ENCODE measurements at places on chromosomes 12 and 14.

GRCh38 chr14:31380106-31380505, 40.2 kb downstream of the HEATR5A start:
- DNase-seq, result no peak

DNA sequence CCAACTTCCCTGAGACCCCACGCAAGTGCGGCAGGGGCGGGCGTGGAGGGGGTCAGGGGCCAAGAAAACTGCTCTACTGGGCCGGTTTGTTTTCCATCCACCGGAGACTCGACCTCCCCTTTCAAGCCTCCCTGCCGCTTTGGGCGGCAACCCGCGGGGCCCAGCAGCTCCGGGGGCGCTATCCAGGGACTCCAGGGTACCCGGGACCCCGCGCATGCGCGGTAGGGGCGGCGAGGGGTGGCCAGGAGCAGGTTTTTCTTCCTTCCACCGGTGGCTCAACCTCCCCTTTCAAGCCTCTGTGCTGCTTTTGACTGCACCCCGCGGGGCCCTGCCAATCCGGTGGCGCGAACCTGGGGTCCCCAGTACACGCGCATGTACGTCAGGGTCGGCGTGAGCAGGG, 323.5 kb downstream of the ALG10 start:
- DNase-seq, result no peak

DNA sequence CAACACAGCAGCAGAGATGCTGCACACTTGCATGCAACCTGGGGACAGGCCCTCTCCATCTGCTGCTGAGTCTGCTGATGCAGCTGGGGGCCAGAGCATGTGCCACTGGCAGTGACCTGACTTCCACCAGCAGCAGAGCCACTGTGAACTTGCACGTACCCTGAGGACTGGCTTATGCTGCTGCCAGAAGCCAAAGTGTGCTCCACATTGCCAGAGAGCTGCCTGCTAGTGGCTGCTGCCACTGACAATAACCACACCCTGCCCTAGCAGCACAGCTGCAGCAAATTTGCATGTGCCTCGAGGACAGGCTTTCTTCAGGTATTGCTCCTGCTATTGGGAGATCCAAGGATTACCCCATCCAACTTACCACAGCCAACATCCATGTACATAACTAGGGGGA, 4.5 kb upstream of the PRR4 start:
- no peak for DNase-seq

- no peak for DNase-seq
Measured at GRCh38 chr12:110809149-110809548, 37.6 kb upstream of the CCDC63 start.

GRCh38 chr12:92987362-92987761, 58.3 kb upstream of the EEA1 start:
- DNase-seq, result peak; percentile 14

- DNase-seq, result no peak
Measured at GRCh38 chr12:2503036-2503435, 291.7 kb upstream of the FKBP4 start.

GRCh38 chr12:87670448-87670847, 358.8 kb downstream of the C12orf50 start:
- no peak for DNase-seq

GRCh38 chr14:62667421-62667914, 377.8 kb downstream of the KCNH5 start:
- DNase-seq, result no peak

DNA sequence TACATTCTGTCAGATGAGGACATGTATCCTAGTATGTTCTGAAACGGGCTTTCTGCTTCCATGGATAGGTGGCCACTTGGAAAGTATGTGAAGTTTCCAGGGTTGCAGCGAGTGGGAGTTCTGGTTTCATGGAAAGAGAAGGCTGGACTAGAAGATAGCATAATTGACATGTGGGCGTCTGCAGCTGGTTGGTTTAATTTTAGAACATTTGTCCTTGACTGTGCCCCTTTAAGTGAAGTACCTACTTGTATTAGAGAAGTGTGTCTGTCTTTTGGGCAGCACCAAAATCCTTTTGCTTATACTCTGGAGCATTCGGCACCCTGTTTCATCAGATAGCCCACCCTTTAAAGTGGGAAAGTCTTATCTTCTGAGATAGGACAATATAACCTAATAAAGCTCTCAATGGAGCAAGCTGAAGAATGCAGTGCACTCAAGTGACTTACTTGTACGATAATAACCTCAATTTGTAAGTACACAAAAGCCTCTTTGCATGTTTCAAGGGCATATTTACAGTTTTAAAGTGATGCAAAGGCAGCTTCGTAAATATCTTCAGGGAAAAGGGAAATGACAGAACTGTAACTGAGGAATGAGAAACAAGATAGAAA, 35.2 kb downstream of the NTN4 start:
- no peak for DNase-seq

- DNase-seq, result no peak
Measured at GRCh38 chr12:49631336-49631907, 8.1 kb downstream of the PRPF40B start.

- no peak for DNase-seq
Measured at GRCh38 chr12:51755251-51755650, 93.3 kb downstream of the FIGNL2 start.

DNA sequence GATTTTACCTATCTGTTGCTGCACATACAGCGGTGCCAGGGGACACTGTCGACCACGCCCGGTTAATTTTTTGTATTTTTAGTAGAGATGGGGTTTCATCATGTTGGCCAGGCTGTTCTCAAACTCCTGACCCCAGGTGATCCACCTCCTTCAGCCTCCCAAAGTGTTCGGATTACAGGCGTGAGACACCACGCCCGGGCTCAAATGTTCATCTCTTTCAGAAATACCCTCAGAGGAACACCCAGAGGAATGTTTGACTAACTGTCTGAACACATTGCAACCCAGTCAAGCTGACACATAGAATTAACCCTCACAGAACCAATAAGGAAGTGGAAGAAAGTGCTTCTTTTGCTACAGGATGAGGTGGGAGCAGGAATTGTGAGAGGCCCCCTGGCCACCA, 15.0 kb upstream of the ETFBKMT start:
- no peak for DNase-seq

GRCh38 chr12:91965781-91966180, 179.9 kb downstream of the BTG1 start:
- no peak for DNase-seq

- DNase-seq, result no peak
Measured at GRCh38 chr14:87141801-87142200, 851.2 kb downstream of the GALC start.

- DNase-seq, result no peak
Measured at GRCh38 chr14:54050759-54051158, 94.1 kb upstream of the BMP4 start.

DNA sequence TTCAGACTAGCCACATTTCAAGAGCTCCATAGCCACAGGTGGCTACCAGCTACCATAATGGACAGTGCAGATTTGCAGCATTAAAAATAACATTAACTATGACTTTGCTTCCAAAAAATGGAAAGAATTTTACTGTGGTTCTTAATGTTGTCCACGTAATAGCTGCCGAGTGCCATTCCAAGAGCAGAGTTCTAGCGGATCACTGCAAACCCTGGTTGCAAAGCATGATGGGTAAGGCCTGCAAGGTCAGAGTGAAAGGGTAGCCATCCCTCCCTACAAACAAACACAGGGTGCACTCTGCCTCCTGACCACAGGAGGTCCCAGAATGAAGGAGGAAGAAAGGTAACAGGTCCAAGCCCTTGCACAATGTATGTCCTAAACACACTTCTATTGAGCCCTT, 157.6 kb downstream of the DPF3 start:
- no peak for DNase-seq
